ENCODE measurements at places on chromosomes 7 and 10.

DNA sequence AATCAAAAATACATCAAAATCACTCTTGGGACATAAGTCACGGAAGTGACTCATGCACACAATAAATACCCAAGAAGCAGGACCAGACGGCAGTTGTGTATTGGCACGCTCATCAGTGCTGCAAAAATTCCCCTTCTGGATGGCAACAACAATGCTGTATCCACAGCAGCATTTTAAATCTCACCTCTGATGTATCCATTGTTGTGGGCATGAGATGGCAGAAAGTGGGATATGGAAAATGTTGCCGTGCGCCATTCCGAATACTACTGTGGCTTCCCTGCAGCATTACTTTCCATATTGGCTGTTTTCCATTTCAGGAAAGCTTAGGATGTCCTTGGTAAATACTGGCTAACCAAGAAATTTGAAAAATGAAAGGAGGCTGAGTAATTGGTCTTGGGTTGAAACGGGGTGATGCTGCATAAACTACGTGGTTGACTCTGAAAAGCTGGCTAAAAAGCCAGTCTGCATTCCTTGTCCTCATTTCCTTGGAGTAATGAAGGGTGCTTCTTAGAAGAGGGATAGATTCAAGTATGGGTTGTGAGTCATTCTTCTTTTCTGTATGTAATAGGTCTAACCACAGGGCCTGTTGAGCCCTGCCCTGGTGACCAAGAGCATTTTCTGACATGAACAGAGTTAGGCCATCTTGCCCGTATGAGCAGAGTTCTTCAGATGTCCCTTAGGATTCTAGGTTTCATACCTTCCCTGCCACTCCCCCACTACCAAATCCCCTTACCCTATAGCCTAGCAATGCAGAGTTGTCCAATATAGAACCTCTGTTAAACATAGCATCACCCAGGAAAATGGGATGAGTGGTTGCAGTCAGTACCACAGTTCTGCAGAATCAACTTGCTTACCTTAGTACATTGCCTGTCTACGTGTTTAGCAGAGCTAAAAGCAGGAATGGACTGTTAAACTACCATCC, 36.3 kb upstream of the TOMM7 start:
- no peak for DNase-seq

- DNase-seq = no peak
These were observed 165.8 kb downstream of the INHBA start for GRCh38 chr7:41536873-41537665.

- DNase-seq = no peak
These were observed 188.4 kb downstream of the PPP1R17 start for GRCh38 chr7:31875424-31875823.

GRCh38 chr10:113713640-113713982, 33.9 kb downstream of the CASP7 start:
- DNase-seq = no peak

DNA sequence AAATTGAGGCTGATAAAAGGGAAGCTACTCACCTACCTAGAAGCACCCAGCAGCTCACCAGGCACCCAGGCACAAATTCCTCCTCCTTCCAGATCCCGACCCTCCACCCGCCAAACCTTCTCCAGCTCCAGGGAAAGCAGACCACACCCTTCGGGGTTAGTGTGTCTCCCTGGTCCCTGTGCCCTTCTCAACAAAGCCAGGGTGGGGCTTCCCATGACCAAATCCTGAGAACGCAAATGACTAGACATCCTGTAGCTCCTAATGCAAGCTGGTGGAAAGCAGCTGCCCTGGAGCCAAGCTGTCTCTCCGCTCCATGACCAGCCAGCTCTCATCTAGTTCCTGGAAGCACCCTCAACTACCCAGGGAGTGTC, 4.4 kb downstream of the TBX20 start:
- DNase-seq = no peak

DNA sequence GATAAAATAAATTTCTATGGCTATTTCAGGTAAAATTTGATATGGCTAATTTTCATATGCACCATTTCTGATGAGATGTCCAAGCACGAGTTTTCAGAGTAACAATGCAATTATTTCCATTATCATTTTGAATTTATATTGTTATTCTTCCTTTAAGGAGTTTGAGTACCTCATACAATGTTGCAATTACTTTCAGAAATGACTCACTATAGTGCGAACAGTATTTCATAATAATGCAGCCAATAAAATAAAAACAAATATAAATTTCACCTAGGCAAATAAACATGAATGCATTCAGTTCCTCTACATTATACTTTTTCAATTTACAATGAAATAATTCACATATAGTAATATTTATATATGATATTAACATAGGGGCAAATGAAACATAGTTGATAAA, 78.8 kb upstream of the LRRN3 start:
- no peak for DNase-seq

DNA sequence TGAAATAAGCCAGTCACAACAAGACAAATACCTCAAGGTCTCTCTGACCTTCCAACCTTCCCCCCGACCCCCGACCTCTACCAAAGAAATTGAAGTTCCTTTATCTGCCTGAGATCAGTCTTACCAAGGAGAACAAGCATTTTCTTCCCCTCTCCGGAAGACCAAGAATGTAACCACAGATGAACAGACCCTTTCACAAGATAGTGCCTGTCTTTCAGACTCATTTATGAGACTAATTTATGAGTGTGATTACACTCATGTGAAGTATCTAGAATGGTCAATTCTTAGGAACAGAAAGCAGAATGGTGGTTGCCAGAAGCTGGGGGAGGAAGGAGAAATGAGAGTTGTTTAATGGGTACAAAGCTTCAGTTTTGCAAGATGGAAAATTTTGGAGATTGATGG, 108.9 kb upstream of the MKLN1 start:
- DNase-seq = no peak

DNA sequence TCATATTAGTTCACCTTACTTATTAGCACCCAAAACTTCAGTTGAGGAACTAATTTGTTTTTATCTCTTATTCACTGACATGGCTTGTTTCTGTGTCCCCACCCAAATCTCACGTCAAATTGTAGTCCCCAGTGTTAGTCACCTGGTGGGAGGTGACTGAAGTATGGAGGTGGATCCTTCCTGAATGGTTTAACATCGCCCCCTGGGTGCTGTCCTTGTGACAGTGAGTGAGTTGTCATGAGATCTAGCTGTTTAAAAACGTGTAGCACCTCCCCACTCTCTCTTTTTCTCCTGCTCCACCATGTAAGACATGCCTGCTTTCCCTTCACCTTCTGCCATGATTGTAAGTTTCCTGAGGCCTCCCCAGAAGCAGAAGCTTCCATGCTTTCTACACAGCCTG, 75.0 kb upstream of the HECTD2 start:
- no peak for DNase-seq

DNA sequence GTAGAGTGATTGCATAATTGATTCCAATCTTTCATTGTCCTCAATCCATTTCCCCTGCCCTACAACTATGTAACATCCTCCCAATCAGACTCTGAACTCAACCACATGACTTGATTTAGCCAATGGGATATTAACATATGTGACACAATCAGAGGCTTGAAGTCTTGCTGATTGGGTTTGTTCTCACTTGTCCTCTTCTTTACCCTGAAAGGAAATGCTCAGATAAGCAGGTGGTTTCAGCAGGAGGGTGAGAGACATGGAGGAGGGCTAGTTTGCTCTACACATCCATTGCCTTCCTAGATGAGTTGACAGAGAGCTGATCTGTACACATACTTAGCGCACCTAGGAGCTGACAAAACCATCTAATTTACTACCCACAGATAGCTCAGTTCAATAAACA, 669.4 kb downstream of the NRG3 start:
- no peak for DNase-seq

DNA sequence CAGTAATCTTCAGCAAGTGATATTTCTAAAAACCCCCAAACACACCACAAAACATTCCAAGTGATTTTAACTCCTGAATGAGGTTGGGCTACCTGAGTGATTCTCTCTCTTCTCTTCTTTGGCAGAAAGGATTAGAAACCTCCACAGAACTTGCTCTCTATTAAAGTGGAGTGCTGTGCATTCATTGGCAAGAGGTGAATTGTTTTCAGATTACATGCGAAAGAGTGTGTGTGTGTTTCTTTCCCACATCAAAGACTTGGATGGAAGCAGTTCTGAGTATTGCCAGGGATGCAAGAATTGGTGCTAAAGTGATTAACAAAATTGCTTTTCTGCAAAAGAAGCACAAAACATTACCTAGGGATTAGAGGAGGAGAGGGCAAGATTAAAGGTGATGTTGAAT, 13.1 kb upstream of the FBXW4 start:
- no peak for DNase-seq

GRCh38 chr10:81013771-81014170, 476.1 kb downstream of the SH2D4B start:
- no peak for DNase-seq

DNA sequence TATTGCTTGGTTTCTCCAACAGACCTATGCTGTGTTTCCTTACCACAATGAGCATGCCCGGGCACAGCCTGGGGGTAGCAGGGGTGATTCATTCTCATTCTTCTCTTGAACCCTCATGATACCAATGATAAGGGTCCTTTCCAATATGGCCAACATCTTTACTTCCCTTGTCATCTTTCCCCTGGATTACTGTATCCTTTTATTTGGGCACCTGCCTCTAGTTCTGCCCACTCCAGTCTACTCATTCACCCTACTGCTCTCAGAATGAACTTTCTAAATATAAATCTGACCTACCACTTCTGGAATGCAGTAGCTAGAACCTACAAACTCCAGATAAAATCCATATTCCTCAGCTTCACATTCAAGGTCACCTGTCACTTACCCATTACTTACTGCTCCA, 26.4 kb upstream of the ITPRID1 start:
- no peak for DNase-seq

- DNase-seq = no peak
These were observed 17.5 kb downstream of the PRF1 start for GRCh38 chr10:70584909-70585544.

GRCh38 chr10:80289451-80290287, at the start of gene MAT1A:
Gene MAT1A (minus strand): TSS chr10:80289658. CDS start chr10:80289423, 235 bp downstream.
- peak; percentile 30 for DNase-seq

- DNase-seq = no peak
These were observed 36.8 kb downstream of the AVL9 start for GRCh38 chr7:32532086-32532485.

- DNase-seq = no peak
These were observed 5.5 kb upstream of the GNAT3 start for GRCh38 chr7:80517282-80517747.

DNA sequence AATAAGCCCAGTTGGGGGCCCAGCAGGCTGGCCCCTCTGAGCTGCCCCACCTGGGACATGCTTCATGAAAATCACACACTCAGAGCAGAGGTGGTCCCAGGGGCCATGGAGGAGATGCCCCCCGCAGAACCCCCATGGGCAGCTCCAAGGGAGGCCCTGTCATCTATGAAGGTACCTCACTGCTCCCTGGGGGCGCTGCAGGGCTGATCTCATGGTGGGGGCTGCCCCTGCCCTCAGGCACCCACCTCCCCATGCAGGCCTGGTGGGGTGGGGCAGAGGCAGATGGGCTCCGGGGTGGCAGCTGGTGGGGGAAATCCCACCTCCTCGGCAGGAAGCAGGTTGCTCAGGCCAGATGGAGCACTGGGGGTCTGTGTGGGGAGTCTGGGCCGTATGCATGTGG, 60.5 kb downstream of the YKT6 start:
- DNase-seq = no peak

GRCh38 chr10:95445837-95446486, 115.2 kb downstream of the SORBS1 start:
- peak; percentile 69 for DNase-seq

GRCh38 chr7:36396150-36396549, 6.5 kb downstream of the ANLN start:
- no peak for DNase-seq

- DNase-seq = no peak
These were observed 80.8 kb downstream of the NKX6-2 start for GRCh38 chr10:132705173-132705572.

DNA sequence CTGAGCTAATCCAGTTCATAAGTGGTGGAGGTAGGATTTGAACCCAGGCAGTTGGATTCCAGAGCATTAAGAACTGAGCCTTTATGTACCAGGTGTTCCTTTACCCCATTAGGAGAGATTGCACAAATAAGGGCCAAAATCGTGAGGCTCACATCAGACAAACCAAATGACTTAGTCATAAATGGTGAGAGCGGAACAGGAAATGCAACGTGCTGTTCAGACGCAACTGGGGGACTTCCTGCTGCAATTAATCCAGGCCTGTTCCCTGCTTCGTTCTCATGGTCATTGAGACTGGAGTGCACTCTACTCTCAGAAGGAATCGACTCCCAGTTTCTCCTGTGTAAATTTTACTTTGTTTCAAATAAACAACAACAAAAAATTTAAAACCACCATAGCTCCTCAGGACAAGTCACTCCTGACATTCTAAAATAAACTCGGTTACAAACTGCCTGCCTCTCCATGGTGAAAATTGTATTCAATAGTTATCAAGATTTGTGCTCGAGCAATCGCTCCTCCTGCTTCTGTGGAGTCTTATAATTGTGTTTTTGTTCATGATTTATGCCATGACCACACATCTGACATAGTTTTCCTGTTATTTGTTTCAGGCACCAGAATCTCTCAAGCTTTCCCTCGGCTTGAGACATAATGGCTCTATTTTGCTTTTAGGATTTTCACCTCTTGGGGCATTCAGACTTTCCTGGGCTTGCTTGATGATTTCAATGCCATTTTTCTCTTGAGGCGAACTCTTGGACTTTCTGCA, 115.3 kb upstream of the BMPER start:
- DNase-seq = no peak

GRCh38 chr7:4265676-4266075, 416.4 kb upstream of the FOXK1 start:
- DNase-seq = no peak

DNA sequence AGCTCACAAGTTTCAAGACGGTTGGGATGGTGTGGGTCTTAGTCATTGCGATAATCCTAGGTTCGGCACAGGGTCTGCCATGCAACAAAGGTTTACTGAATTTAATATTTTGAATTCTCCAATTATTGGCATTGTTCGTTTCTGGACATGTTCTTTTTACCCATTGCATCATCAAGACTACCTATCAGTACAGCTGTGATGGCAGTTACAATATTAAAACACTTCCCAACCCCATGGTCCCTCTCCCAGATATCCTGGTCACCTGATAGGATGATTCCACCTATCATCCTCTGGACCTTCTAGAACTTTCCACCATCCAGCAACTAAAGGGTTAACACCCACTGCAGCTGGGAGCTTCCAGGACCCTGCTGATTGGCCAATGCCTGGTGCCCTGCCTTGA, 377.8 kb upstream of the PRKCQ start:
- DNase-seq = no peak

GRCh38 chr7:8189625-8190024, 72.3 kb downstream of the ICA1 start:
- no peak for DNase-seq

DNA sequence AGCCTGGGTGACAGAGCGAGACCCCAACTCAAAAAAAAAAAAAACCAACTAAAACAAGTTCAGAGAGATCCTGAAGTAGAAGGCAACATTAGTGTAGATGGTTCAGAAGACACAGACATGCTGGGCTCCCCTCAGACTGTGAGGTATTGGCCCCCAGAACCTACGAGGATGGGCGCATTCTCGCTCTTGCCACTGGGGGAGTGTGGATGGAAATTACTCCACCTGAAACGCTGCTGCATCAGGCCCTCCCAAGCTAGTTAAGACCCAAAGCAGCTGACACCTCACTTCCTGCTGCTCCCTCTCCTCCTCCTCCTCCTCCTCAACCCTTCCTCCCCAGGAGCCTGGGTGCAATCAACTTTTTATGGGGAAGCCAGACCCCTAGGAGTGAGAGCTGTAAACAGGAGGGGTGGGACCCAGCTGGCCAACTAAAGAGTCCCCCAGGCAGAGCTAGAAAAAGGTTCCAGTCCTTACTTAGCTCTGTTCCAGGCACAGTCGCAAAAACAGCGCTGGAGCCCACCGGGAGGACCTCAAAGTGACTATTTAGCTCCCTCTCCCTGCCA, 7.4 kb downstream of the SH3PXD2A start:
- no peak for DNase-seq

GRCh38 chr7:141838581-141838980, 2.7 kb downstream of the PRSS37 start:
- no peak for DNase-seq

Data from HuH-7 (cell line).